Transverse colon (tissue), 4 donors: ENCODE measurements at places on chromosomes 2 and 18. TPM values are rescaled to one million over a fixed set of nuclear protein-coding genes. Genes with fewer than 3 reads are reported as not detected.

DNA sequence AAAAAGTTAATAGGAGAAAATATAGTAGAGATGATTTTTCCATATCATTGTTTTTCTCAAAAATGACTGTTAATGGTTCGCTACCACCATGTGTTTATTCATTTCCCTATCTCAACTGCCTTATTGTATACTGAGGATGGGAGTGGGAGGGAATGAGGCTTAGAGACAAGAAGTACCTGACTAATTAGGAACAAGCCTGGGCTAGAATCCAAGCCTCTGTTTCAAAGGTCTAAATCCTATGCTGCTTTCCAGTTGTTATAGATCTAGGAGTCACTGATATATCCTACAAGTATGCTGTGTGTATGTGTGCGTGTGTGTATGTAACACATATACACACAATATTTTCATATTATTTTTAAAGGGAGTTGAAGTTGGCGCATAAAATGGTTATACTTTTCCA is 465.9 kb downstream of the EPHA4 start:
- no peaks in the 10 kb centered on the region for H3K27me3 ChIP-seq
- no peak overlapping the region for H3K4me3 ChIP-seq
- DNase-seq: no peak
- H3K4me1 ChIP-seq: no peaks in the 10 kb centered on the region
- no peaks in the 10 kb centered on the region for H3K36me3 ChIP-seq

- no peak for DNase-seq
- H3K36me3 ChIP-seq: no peaks in the 10 kb centered on the region
- no peaks in the 10 kb centered on the region for H3K27me3 ChIP-seq
- H3K4me3 ChIP-seq: no peak overlapping the region
- H3K4me1 ChIP-seq: peaks cover 5% of the 10 kb centered on the region
Measured at GRCh38 chr2:227661025-227661649, 5.5 kb upstream of the SCYGR5 start.

DNA sequence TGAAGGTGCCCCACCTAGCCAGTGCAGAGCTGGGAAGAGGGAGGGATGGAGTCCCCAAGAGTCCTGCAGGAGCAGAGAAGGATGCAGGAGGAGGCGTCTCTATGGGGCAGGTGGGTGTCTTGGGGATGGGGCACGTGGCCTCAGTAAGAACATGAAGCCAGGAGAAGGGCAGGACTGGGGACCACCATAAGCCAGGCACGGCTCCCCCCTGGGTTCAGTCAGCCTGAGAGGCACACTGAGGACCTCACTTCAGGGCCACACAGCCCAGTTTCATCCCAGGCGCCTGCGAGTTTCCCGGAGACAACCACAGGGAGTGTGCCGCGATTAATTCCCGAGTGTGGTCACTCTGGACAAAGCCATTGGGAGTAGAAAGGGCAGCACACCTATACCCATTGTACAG is 120.3 kb downstream of the GYPC start:
- no peak for DNase-seq
- no peak overlapping the region for H3K27ac ChIP-seq
- H3K36me3 ChIP-seq: no peaks in the 10 kb centered on the region

GRCh38 chr2:169343202-169343601 is 19.1 kb downstream of the LRP2 start:
- no peak for DNase-seq
- H3K4me3 ChIP-seq: no peak overlapping the region
- no peak overlapping the region for H3K27ac ChIP-seq
- H3K4me1 ChIP-seq: no peaks in the 10 kb centered on the region
- H3K36me3 ChIP-seq: no peaks in the 10 kb centered on the region

DNA sequence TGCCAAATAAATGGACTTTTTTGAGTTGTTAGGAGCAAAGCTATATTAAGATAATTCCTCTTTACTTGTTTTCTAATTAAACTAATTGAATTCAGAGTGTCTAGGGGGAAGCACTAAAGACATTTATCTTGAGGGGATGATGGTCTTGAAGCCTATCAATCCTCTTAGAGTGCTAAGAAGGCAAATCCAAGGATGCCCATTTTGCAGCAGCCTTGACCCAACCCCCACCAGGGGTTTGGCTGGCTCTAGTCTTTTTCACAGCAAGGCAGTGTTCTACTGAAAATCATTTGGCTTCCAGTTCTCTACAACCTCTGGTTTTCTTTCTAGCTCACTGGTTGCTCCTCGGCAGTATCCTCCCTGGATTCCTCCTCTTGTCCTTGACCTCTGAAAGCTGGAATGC is 6.5 kb upstream of the RAX start:
- H3K36me3 ChIP-seq: no peaks in the 10 kb centered on the region
- H3K27ac ChIP-seq: no peak overlapping the region
- H3K27me3 ChIP-seq: peaks cover 63% of the 10 kb centered on the region
- H3K4me3 ChIP-seq: no peak overlapping the region
- no peak for DNase-seq
- no peaks in the 10 kb centered on the region for H3K4me1 ChIP-seq

DNA sequence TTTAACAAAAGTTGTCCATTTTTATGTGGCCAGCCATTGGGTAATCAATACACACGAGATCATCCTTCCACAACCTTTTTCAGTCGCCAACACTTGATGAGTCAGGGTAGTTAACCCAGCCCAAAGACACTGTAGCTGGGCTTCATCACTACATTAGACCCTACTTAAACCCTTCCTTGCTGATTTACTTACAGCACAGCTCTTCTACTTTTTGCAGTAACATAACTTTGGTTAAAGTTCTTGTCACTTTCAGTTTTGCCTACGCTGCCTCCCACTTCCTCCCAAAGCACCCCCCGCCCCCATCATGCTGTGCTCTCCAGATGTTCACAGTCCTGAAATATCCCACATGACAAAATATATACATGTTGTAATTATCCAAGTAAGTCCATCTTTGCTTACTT is 103.6 kb downstream of the CDK15 start:
- peaks cover 7% of the 10 kb centered on the region for H3K4me1 ChIP-seq
- no peaks in the 10 kb centered on the region for H3K36me3 ChIP-seq
- DNase-seq: peak; percentile 13
- no peak overlapping the region for H3K4me3 ChIP-seq
- no peaks in the 10 kb centered on the region for H3K27me3 ChIP-seq

GRCh38 chr2:100412466-100412865 is 5.0 kb downstream of the CHST10 start:
- peaks cover 14% of the 10 kb centered on the region for H3K27me3 ChIP-seq
- H3K27ac ChIP-seq: no peak overlapping the region
- H3K4me1 ChIP-seq: no peaks in the 10 kb centered on the region
- no peak for DNase-seq
- H3K4me3 ChIP-seq: no peak overlapping the region
- H3K36me3 ChIP-seq: no peaks in the 10 kb centered on the region

- no peaks in the 10 kb centered on the region for H3K4me1 ChIP-seq
- H3K27ac ChIP-seq: no peak overlapping the region
- no peak overlapping the region for H3K4me3 ChIP-seq
- no peak for DNase-seq
- no peaks in the 10 kb centered on the region for H3K36me3 ChIP-seq
- H3K27me3 ChIP-seq: no peaks in the 10 kb centered on the region
Measured at GRCh38 chr2:212677466-212677865, 138.9 kb upstream of the ERBB4 start.

- H3K27ac ChIP-seq: no peak overlapping the region
- no peaks in the 10 kb centered on the region for H3K36me3 ChIP-seq
- no peak for DNase-seq
- no peaks in the 10 kb centered on the region for H3K27me3 ChIP-seq
- no peak overlapping the region for H3K4me3 ChIP-seq
Measured at GRCh38 chr2:234714711-234715110, 217.8 kb upstream of the ARL4C start.

GRCh38 chr2:231425811-231426703 is 30.5 kb downstream of the B3GNT7 start:
- no peaks in the 10 kb centered on the region for H3K27me3 ChIP-seq
- H3K4me3 ChIP-seq: no peak overlapping the region
- no peak for DNase-seq
- H3K27ac ChIP-seq: no peak overlapping the region

DNA sequence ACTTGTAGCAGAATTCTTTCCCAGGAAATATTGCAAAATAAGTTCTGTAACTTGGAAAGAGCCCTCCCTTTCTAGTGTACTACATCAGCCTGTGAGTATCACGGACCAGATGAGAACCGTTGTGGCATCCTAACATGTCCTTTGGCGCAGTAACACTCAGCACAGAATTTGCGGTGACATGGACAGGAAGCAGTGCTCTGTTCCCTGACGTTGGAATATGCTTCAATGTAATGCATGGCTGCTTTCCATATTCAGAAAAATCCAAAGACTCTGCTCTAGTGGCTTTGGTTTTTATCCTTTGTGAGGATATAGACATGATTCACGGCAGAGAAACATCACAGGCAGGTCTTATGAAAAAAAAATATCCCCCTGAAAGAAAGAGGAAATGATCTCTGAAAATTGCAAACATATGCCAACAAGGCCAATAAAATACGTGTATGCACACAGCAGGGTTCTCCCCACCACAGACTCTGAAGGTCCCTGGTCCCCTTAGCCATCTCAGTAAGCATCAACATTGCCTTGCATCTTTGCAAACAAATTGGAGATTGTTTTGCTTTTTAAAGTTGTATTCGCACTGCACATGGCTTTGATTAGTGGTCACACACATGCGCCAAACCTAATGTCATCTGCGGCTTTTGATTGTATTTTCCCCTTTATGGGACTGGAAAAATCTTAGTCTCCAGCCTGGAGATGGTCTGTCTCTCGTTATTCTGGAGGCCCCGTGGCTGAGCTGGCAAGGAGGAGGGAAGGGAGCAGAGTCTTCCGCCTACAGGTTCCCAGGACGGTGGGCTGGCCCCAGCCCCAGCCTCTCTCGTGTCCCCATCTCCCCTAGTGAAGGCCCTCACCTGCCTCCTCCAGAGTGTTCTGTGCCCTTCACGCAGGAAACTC is 122.9 kb downstream of the COPS8 start:
- H3K27ac ChIP-seq: peak overlapping the region; percentile 74
- H3K4me1 ChIP-seq: peaks cover 2% of the 10 kb centered on the region
- no peaks in the 10 kb centered on the region for H3K27me3 ChIP-seq
- DNase-seq: no peak
- no peaks in the 10 kb centered on the region for H3K36me3 ChIP-seq

DNA sequence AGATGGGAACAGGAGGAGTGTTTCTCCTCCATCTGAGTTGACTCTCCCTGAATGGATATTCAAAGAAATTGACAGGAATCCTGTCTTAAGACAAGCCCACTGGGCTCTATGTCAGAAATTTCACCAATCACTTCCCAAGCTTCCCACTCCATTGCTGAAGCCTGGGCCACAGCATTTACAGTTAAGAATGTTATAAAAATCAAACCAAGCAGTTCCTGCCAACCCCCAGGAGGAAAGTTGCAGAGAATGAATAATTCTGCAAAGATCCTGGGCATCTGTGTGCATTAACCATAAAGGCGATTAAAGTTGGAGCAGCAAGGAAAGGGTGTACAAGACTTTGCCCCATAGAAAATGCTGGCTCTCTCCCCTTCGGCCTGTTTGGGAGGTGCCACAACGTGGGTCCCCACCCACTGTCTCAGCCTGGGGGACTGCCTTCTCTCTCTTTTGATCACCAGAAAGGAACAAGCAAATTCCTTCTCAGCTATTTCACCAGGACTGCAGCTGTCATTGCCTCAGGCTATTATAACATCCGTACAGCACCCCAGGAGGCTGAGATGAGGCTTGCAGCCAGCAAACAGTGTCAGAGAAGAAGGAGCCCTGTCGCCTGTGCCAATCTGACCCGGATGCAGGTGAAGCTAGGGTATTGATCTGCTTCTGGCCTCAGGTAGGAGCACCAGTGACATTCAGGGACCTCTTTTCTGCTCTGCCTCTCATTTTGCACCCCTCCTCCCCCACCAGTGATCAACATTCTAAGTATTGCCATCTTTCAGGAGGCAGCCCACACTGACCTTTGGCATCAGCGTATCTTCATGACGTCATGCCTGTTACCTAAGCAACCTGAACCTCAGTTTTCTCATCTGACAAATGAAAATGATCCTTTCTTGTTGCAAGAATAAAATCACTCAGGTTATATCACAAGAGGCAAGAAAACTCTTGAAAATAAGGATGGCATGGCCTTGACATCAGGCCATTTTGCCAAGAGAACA is 219.0 kb downstream of the SH3BP4 start:
- peak overlapping the region; percentile 22 for H3K27ac ChIP-seq
- peaks cover 22% of the 10 kb centered on the region for H3K4me1 ChIP-seq

GRCh38 chr18:9825571-9826073 is 60.2 kb upstream of the TXNDC2 start:
- H3K4me1 ChIP-seq: peaks cover 44% of the 10 kb centered on the region
- no peak overlapping the region for H3K4me3 ChIP-seq
- peak; percentile 68 for DNase-seq
- no peaks in the 10 kb centered on the region for H3K36me3 ChIP-seq
- peak overlapping the region; percentile 84 for H3K27ac ChIP-seq
- no peaks in the 10 kb centered on the region for H3K27me3 ChIP-seq

DNA sequence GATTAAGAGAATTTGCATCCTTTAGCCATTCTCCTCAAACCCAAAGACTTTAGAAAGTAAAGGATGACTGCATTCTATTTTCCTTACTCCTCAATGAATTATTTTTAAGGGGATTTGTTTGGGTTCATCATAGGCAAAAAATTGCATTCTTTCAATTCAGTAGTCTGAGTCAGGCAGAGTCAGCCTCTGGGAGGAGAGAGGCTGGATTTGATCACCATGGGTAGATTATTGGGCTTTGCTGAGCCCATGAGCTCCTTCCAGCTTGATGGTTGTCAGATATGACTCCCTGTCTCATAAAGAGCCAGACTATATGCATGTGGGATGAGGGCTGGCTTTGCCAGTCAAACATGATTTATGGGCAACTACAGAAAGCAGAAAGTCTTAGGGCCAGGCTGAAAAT is 101.2 kb downstream of the KCNS3 start:
- no peaks in the 10 kb centered on the region for H3K36me3 ChIP-seq
- H3K27ac ChIP-seq: no peak overlapping the region
- no peak overlapping the region for H3K4me3 ChIP-seq
- H3K27me3 ChIP-seq: no peaks in the 10 kb centered on the region
- peaks cover 9% of the 10 kb centered on the region for H3K4me1 ChIP-seq

GRCh38 chr2:26616706-26617587 is 24.2 kb downstream of the CIB4 start:
- no peaks in the 10 kb centered on the region for H3K4me1 ChIP-seq
- DNase-seq: no peak
- no peak overlapping the region for H3K4me3 ChIP-seq

DNA sequence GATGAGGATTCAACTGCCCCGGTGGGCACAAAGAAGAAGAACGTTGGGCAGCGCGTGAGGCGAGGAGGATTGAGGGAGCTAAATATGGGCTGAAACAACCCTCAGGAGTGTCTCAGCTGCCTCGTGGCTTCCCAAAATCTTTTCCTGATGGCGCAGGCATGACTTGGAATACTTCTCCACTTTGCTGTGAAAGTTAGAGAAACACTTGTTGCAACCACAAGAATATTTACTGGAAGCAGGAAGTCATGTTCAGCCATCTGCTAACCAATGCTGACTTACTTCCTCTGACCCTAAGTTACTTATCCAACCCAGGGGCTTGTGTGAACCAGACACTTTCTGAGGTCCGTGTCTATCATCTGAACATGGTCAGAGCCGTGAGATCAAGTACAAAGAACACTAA is 148.8 kb downstream of the ARL4C start:
- no peaks in the 10 kb centered on the region for H3K4me1 ChIP-seq
- H3K27me3 ChIP-seq: no peaks in the 10 kb centered on the region
- no peak for DNase-seq
- no peak overlapping the region for H3K27ac ChIP-seq
- H3K4me3 ChIP-seq: no peak overlapping the region

STK11IP gene
- 16.2 TPM for total RNA-seq

SLC5A7 gene
- total RNA-seq: 0.41 TPM

ARHGEF4 gene
- total RNA-seq: 1.6 TPM

GAREM1 gene
- total RNA-seq: 47.6 TPM

RAMP1 gene
- 48.9 TPM for total RNA-seq

EDAR gene
- total RNA-seq: 0.14 TPM

SGPP2 gene
- total RNA-seq: 46.4 TPM

ANKRD30B gene
- not detected for total RNA-seq

HOXD1 gene
- 4.1 TPM for total RNA-seq

MARCO gene
- total RNA-seq: 2.2 TPM

STEAP3 gene
- total RNA-seq: 23.3 TPM

IL1B gene
- total RNA-seq: not detected

C2orf49 gene
- total RNA-seq: 17.6 TPM

POTEF gene
- not detected for total RNA-seq

IFIH1 gene
- total RNA-seq: 23.5 TPM
